ENCODE measurements at places on chromosomes 11 and 22.

DNA sequence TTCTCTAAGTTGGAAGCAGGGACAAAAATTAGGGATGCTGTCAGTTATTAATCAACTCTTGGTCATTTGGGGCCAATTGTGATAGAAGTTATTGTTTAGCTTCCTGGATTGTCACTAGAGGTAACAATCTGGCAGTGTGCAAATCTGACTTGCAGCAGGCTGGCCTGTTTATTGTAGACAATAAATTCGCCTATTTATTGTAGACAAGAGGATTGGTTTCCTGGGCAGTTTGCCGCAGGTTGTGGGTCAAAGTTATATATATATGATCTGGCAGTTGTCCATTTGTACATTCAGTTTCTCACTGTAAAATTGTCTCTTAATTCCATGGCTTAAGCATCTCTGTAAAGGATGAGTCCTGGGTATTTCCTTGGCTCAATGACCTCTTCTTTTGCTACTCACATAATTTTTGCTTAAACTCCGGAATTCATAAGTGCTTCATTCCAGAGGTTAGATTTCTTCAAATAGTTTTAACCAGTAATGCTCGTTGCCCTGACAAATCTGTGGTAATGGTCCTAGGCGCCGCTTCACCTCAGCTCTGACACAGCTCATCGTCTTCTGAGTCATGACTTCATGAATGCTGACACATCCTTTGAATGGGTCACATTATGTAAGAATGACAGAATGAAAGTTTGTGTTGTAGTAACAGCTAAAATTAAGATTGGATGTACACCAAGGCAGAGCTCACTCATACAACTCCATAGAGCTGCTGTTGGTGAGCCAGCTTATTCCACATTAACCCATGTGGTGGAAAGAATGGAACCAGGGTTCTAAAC, 7.8 kb upstream of the MMP3 start:
- peak; percentile 62 for DNase-seq

DNA sequence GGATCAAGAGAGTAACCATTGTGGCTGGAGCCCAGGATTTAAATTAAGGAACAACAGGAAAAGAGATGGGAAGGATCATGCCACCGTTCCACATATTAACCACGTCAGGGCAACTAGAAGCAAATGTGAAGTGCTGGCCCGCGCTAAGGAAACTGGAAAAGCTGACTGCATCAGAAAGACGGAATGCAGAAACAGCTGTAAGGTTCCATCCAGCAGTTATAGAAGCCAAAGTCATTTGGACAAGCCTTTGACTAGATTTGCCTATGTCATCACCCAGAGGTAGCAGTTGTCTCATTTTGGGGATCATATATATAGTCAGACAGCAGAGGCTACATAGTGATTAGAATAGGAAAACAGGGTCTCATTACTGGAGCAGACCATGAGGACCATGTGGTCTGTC, 43.0 kb upstream of the CRTAM start:
- DNase-seq, result no peak

GRCh38 chr22:31748490-31748889, 1.4 kb downstream of the PRR14L start:
- peak; percentile 15 for DNase-seq

DNA sequence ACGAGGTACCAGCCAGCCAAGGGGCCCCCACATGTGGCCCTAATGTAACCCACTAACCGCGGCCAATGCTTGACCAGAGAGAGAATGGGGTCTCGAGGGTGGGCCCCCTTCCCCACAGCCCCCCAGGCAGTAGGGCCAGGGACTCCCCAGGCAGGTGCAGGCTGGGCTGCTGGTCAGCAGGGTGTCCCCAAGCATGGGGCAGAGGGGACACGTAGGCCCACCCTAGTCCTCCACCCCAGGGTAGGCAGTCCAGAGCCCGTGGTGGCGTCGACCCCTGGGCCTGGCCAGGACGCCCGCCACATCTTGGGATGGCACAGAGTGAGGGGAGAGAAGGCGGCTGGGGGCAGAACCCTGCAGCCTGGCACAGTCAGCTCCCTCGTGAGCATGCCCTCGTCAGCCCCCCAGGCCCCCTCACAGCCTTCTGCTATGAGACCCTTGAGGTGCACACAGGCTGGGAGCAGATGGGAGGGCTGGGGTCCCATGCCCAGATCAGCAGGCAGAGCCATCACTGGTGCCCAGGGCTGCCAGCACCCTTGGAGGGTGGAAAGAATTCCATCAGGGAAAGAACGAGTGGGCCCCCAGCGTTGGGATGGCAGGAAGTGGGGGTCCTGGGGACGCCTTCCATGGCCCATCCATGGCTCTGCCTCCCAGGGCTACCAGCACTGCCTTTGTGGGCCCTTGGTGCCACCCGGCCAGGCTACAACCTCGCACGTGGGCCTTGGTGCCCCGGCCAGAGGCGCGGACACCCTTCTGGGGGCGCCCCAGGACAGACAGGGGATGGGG, 6.1 kb downstream of the TNNT3 start:
- no peak for DNase-seq

DNA sequence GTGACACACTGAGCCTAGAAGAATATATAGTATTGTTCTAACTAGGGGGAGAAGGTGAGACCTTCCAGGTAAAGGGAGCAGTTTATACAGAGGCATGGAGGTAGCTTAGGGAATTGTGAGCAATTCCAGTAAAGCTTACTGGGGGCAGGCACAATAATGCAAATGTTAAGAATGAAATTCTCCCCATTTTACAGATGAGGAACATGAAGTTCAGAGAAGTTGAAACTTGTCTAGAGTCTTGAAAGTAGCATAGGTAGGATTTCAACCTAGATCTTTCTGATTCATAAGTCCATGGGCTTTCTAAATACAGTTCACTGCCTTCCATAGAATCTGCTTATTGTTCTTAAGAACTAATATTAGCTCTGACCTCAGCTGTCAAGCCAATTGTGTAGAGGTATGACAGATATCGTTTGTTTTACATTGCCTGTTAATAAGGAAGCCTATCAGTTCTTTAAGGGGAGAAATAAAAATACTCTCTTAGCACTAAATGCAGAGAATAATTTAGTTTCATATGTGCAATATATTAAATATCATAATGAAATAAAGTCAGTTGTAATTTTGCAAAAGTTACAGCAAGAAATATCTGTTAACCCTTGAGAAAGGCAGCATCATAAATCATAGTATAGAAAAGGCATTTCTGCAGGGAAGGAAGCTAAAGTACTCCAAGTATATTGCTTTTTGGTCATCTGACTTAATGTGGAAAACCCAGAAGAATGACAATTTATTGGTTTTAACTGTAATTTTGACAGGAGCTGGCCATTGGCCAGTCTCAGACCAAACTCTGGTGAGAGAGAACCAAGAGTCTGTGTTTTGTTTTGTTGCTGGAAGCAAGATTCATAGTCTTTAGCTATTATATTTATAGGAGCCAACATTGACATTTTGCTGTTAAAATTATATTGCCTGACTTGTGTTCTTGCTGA, 181.8 kb downstream of the UVRAG start:
- no peak for DNase-seq

- no peak for DNase-seq
Observed at GRCh38 chr11:14119357-14119756, 156.8 kb downstream of the SPON1 start.

- no peak for DNase-seq
Observed at GRCh38 chr11:38819981-38820380, 2221.9 kb upstream of the RAG2 start.

- DNase-seq, result peak; percentile 56
Observed at GRCh38 chr11:71372693-71373657, 75.2 kb downstream of the DHCR7 start.

- DNase-seq, result peak; percentile 46
Observed at GRCh38 chr11:134120921-134121526, 52.2 kb downstream of the JAM3 start.

- no peak for DNase-seq
Observed at GRCh38 chr22:44460691-44461375, 37.2 kb downstream of the RTL6 start.

DNA sequence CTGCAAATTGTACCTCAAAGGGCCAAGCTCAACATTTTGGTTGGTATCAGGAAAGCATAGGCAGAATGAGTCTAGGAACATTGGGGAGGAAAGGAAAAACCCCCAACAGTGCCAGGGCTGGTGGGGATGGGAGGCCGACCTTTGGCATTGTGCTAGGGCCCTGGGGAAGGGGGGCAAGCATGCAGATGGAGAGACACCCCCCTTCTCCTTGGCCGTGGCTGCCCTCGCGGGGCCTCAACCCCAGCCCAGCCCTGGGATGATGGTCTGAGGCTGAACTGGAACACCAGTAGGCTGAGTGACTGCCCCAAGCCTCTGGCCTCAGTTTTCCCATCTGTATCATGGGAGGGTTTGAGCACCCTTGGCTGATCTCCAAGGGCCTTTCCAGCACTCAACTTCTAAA, 40.0 kb downstream of the GDPD5 start:
- DNase-seq, result no peak

DNA sequence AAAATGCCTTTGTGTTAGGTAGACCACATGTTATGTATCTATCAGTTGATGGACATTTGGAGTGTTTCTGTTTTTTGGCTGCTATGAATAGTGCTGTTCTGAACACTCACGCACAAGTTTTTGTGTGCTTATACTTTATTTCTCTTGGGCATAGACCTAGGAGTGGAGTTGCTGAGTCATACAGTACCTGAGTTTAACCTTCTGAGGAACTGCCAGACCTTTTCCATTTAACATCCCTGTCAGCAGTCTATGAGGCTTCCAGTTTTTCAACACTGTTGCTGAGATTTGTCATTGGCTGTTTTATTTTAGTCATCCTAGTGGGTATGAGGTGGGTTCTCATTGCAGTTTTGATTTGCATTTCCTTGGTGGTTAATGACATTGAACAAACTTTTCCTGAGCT, 4.4 kb downstream of the CTTN start:
- DNase-seq, result no peak

DNA sequence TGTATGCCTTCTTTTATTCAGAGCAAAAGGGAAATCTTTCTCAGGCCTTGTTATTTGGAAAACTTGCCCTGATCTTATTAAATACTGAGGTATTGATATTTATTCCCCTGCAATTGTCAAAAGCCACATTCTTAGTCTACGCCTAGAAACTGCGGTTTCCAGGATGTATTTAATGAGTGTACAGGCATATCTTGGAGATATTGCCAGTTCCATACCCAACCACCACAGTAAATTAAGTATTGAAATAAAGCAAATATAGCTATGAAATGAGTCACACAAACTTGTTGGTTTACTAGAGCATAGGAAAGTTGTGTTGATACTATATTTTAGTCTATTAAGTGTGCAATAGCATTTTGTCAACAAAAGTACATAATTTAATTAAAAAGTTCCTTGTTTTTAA, 152.7 kb upstream of the CCDC179 start:
- no peak for DNase-seq

- no peak for DNase-seq
Observed at GRCh38 chr11:13290221-13290980, 12.8 kb downstream of the BMAL1 start.

DNA sequence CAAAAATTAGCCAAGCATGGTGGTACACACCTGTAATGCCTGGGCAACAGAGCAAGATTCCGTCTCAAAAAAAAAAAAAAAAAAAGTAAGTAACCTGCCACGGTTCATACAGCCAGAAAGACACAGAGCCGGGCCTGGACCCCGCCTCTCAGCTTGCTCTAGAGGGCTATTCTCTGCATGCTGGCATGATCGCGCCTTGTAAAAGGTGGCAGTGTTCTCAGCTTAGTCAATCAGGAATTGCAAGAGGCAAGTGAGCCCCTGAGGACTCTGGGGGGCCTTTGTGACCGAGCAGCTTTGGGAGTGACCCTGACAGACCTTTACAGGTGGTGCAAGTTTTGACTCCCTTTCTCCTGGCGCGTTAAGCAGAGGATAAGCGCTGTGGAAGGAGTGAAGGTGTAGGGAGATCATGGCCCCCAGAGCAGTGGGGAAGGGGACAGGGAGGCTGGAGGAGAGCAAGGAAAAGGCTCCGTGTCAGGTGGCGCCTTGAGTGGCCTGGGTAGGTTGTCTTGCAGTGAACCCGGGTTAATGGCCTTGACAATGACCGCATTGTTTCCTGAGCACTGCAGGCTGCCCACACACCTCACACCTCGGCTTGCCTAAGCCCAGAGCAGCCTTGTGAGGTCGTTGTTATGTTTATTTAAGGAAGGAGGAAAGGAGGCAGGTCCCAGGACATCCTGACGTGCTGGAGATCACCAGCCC, 48.9 kb downstream of the CDPF1 start:
- DNase-seq, result no peak

DNA sequence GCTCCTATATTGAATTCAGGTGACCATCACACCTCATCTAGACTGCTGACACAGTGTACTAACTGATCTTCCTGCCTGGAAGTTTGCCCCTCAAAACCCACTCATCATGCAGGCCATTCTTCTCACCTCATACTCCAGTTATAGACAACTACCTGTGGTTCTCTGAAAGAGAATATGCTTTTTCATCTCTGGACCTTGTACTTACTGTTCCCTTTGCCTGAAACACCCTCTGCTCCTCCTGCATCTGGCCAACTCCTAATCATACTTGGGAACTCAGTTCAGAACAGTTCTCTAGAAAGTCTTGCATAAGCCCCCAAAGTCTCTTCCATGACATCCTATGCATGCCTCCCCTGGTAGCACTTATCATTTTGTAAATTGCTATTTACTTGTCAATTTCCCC, 28.2 kb upstream of the P4HA3 start:
- no peak for DNase-seq

- no peak for DNase-seq
Observed at GRCh38 chr11:2779499-2779980, 79.7 kb upstream of the KCNQ1OT1 start.

DNA sequence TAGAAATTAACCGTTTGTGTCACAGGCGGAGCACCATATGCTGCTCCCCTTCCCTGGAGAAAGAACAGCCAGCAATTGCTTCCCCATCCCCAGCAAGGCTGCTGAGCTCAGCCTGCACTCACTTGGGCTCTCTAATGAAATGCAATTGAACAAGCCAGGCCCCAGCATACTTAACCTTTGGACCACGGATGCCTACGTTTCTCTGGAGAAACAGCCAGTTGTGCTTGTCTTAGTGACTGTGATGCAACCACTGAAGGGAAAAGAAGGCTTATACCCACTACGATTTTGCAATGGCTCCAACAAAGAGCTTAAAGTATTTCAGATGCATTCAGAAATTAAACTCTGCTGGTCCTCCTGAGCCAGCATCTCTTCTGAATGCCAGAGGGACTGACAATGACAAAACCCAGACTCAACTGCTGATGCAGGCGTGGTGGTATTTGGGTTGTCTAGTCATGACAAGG, 51.3 kb upstream of the SESN3 start:
- peak; percentile 38 for DNase-seq

DNA sequence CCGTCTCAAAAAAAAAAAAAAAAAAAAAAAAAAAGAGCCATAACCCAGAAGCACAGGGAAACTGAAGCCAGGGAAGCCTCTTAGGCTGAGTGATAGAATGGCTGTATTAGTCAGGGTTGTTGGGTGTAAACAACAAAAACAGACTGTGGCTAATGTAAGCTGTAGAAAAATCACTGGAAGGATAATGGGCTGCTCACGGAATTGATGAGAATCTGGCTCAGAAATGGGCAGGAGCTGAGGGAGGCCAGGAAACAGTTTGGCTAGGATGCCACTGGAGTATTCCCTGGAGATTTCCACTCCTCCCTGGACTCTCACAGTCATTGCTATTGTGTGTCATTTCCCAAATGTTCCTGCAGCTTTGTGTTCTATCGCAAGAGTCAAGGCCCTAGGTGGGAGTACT, 22.4 kb downstream of the SLC22A6 start:
- DNase-seq, result no peak

GRCh38 chr11:381501-382072, 12.3 kb downstream of the B4GALNT4 start:
- DNase-seq, result no peak

- DNase-seq, result no peak
Observed at GRCh38 chr11:39174196-39174595, 2285.3 kb downstream of the LRRC4C start.

- DNase-seq, result no peak
Observed at GRCh38 chr11:126588630-126589491, 233.4 kb downstream of the ST3GAL4 start.

- DNase-seq, result no peak
Observed at GRCh38 chr22:40544758-40545157, 91.8 kb downstream of the MRTFA start.
